H9 (cell line): ENCODE measurements at places on chromosomes 12 and 14. TPM values are rescaled to one million over a fixed set of nuclear protein-coding genes. Genes with fewer than 3 reads are reported as not detected.

The PPP1R36 gene
- 0.50 and 0.66 TPM in 2 replicates for total RNA-seq

The LDHB gene
- total RNA-seq = 1,343 and 1,353 TPM in 2 replicates

The TGM1 gene
- 1.8 and 2.9 TPM in 2 replicates for total RNA-seq

The MANSC4 gene
- total RNA-seq = not detected in 2 replicates

The TAS2R13 gene
- total RNA-seq = 0.50 and 0.75 TPM in 2 replicates

The SLC25A47 gene
- 0.13 TPM in 1 of 2 replicates, not detected in the other for total RNA-seq

DNA sequence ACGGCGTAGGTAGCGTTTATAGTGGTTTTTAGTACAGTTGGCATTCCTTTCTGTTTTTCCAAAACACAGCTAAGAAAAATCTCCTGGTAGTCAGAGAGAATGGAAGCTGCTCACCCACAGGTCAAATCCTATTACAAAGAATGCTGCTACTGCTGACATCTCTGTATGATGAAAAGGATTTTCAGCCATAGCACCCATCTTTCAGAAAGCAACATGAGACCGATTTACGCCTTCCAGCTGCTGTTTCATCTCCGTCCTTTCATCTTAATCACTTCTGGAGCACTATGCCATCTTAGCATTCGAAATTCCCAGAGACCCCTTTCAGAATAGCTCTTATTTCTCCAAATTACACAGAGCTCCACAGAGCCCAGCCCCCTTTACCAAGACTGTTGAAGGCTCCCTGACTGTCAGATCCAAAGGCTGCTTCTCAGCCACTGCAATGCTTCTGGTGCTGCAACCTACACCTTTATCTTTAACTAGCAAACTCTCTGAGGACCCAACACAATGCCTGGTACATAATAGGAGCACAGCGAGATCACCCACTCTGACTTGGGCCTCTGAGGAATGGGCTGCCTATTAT, 211.8 kb downstream of the NEDD1 start:
- no peak for DNase-seq
- no peaks in the 10 kb centered on the region for H3K4me1 ChIP-seq
- no peaks in the 10 kb centered on the region for H3K27me3 ChIP-seq
- no peak overlapping the region for H3K4me3 ChIP-seq

DNA sequence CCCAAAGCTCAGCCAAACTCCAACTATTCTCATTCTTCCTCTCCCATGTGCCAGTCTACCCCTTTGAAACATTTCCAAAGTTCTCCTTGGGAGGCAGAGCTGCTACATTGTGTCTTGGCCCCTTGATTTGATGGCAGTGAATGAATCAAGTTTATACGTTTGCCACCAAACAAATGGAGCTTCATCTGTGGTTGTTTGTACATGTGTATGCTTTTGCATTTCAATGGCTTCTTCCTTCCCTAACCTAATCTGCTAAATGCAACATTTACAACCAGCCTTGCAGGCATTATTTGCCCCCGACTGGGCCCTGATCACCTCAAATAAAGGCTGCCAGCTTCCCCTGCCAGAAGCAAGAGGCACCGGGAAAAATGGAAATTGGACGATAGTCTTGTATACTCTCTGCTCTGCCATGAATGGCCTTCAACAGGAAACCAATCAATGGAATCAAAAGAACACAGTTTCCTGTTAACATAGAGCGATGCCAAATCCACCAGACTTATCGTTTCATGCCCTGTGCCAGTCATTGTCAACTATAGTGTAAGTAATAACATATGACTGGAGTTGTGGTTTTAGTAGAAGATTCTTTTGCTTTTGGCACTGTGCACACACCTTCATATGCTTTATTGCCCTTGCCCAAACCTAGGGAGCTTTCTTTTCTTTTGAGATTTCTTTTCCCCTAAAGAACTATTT, 97.8 kb downstream of the TMEM30B start:
- H3K27ac ChIP-seq = no peak overlapping the region
- H3K27me3 ChIP-seq = no peaks in the 10 kb centered on the region
- H3K36me3 ChIP-seq = no peaks in the 10 kb centered on the region; the same call in 2 of the 3 replicates
- H3K4me1 ChIP-seq = no peaks in the 10 kb centered on the region; the same call in 1 of the 2 replicates
- DNase-seq = no peak

DNA sequence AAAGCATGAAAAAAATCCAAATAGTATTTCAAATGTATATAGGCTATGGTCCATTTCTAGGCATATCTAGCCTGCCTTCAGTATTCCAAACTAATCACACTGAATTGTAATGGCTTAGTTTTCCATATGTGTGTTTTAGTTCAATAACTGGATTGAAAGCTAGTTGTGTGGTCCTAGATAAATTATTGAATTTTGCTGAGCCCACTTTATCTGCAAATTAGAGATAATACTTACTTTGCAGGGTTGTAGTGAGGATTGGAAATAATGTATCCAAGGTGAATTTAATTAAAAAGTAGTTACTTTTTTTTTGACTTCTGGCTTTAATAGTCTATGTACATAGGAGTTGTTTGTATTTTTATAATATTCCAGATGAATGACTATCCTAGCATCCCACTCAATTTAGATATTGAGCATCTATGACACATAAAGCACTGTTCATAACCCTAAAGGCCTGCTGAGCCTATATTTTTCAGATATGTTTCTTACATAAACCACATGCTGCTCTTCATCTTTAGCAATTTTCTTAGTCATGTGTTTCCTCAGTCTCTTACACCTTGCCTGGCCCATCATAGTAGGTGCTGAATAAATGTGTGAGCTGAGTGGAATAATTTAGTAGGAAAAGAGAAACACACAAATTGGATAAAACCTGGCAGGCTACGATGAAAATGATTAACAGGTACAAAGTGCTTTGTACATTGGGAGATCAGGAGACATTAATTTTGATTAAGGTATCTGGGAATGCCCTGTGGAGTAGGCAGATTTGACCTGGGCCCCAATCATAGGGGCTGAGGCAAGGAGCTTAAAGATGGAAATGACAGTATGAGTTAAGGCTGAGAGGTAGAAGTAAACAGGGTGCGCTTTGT, 1.1 kb upstream of the ATP23 start:
- H3K27me3 ChIP-seq = no peaks in the 10 kb centered on the region
- no peak overlapping the region for H3K27ac ChIP-seq
- no peaks in the 10 kb centered on the region; the same call in 1 of the 2 replicates for H3K4me1 ChIP-seq
- no peaks in the 10 kb centered on the region for H3K36me3 ChIP-seq
- DNase-seq = no peak

DNA sequence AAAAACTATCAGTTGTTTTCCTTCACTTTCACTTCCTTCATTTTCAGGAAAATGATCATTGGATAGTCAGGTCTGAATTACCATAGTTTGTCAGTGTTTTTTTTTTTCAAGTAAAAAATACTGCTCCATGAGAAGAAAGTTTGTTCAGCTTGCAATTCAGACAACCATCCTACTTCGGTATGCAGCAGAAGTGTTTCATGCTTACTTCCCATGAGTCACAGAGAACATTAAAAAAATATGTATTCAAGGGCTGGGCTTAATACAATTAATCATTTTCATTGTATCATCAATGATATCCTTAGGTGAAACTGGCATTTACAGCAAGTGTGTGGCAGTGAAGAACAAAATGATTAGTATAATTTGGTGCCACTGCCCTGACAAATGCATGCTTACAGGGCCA, 21.6 kb downstream of the PYM1 start:
- no peaks in the 10 kb centered on the region for H3K27me3 ChIP-seq
- no peak overlapping the region for H3K27ac ChIP-seq
- H3K4me1 ChIP-seq = no peaks in the 10 kb centered on the region
- H3K36me3 ChIP-seq = peaks cover 27% of the 10 kb centered on the region
- no peak overlapping the region for H3K4me3 ChIP-seq

DNA sequence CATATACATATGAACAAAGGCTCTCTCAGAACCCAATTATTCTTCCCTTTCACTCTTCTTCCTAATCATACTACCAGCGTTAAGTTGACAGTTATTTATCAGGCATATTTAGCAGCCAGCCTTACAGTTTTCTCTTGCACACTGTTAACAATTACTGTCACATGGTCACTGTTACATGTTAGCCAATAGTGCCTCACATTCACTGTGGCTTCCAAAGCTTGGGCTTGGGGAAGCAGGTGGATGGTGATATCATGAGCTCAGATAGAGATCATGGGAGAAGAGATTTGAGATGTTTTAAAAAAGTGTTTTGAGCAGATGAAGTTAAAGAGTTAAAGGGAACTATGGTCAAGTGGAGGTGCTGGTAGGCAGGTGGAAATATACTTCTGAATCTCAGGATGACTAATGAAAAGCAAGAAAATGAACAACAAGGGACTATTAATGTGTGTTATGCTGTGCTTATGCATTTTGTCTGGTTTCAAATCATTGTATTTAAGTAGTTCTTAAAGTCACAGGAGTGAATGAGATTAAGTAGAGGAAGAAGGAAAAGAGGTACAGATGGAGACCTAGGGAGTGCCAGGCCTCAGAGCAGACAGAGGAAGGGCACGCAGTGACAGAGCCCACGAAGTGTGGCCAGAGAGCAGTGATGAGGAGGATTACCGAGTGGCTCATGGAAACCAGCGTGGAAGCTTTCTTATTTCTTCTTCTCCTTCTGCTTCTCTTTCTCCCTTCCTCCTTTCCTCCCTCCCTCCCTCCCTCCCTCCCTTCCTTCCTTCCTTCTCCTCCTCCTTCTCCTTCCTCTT, 39.6 kb downstream of the BICD1 start:
- H3K36me3 ChIP-seq = peaks cover 20% of the 10 kb centered on the region
- DNase-seq = no peak
- no peaks in the 10 kb centered on the region; the same call in 1 of the 2 replicates for H3K4me1 ChIP-seq
- H3K4me3 ChIP-seq = no peak overlapping the region
- no peaks in the 10 kb centered on the region for H3K27me3 ChIP-seq
- H3K27ac ChIP-seq = no peak overlapping the region

GRCh38 chr12:91467686-91468085, 285.1 kb upstream of the DCN start:
- H3K36me3 ChIP-seq = no peaks in the 10 kb centered on the region
- no peak overlapping the region for H3K27ac ChIP-seq
- no peak overlapping the region for H3K4me3 ChIP-seq
- H3K4me1 ChIP-seq = no peaks in the 10 kb centered on the region
- no peaks in the 10 kb centered on the region for H3K27me3 ChIP-seq
- no peak for DNase-seq

DNA sequence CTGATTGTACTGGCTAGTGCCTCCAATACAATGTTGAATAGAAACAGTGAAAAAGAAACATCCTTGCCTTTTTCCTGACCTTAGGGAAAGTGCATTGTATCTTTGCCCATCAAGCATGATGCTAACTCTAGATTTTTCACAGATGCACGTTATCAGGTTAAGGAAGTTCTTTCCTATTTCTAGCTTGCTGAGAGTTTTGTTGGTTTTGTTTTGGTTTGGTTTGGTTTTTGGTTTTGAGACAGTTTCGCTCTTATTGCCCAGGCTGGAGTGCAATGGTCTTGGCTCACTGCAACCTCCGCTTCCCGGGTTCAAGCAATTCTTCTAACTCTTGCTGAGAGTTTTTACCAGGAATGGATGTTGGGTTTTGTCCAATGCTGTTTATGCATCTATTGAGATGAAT, 89.0 kb downstream of the BRMS1L start:
- H3K27me3 ChIP-seq = no peaks in the 10 kb centered on the region
- H3K4me1 ChIP-seq = no peaks in the 10 kb centered on the region
- H3K4me3 ChIP-seq = no peak overlapping the region

DNA sequence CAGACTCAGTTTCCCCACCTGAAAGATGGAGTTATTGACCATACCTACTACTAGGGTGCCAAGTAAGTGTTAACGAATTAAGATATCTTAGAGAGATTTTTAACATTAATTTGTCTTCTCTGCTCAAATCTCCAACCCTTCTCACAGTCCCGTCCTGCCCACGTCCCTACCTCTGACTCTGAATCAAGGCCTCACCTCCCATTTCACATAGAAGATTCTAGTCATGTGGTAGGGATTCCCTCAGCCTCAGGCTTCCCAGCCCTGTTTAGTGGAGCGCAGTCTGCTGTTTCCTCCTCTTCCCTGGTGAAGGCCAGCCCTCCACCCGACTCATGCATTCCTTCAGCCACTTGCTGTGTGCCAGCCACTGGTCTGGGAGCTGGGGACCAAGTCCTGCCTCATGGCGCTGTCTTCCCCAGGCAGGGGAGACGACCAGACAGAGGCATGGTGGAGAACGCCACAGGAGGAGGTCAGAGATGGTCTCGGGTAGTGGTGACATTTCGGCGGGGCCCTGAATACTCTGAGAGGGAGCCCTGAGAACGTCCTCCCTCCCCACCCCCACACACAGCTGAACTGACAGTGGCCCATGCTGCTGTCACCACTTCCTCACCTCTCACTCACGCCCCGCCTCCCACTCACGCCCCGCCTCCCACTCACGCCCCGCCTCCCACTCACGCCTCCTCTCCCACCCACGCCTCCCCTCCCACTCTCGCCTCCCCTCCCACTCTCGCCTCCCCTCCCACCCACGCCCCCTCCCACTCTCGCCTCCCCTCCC, 38.8 kb downstream of the TMEM63C start:
- H3K4me3 ChIP-seq = no peak overlapping the region
- H3K27me3 ChIP-seq = no peaks in the 10 kb centered on the region
- no peaks in the 10 kb centered on the region; the same call in 1 of the 3 replicates for H3K36me3 ChIP-seq

- H3K27me3 ChIP-seq = no peaks in the 10 kb centered on the region
- H3K27ac ChIP-seq = no peak overlapping the region
- peaks cover 2% of the 10 kb centered on the region; the same call in 1 of the 2 replicates for H3K4me1 ChIP-seq
- H3K4me3 ChIP-seq = no peak overlapping the region
- H3K36me3 ChIP-seq = no peaks in the 10 kb centered on the region
- no peak for DNase-seq
Observed at GRCh38 chr12:4064008-4064407, 190.8 kb upstream of the PARP11 start.

- DNase-seq = peak; percentile 46
- no peak overlapping the region for H3K4me3 ChIP-seq
- no peaks in the 10 kb centered on the region for H3K4me1 ChIP-seq
- H3K27me3 ChIP-seq = no peaks in the 10 kb centered on the region
- peaks cover 12% of the 10 kb centered on the region for H3K36me3 ChIP-seq
- no peak overlapping the region for H3K27ac ChIP-seq
Observed at GRCh38 chr14:53306267-53306721, 153.2 kb upstream of the DDHD1 start.

DNA sequence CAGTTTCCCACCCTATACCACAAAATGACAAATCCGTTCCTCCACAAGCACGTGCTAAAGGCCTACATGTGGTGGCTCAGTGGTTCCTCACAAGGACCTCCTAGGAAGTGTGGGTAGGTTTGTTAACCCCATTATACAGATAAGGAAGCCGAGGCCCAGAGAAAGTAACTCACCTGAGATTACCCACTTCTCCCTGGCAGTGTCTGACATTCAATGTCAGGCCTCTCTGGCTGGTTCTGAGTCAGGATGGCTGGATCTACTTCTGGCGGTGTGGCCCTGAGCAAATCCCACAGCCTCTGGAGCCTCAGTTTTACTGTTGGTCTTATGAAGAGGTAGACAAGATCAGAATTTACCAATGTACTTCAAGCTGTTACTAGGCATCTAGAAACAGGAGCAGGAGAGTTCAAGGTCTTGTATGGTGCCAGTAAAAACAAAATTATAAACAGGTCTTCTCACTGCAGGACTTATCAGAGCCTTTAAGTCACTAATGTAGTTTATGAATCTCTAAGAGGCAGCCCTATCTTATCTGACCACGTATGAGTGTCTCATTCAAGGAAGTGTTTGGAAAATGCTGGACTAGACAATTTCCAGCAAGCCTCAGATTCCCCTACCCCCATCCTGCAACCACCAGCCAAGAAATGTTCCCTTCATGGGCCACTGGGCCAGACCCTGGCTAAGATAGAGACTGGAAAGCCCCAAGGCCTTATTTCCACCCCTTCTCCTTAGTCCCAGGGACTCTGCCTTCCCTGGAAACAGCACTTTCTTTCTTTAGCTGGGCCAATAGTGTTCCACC, 4.2 kb downstream of the HSPB8 start:
- no peak overlapping the region for H3K27ac ChIP-seq
- no peak for DNase-seq
- peaks cover 3% of the 10 kb centered on the region; the same call in 1 of the 2 replicates for H3K4me1 ChIP-seq
- H3K4me3 ChIP-seq = no peak overlapping the region
- H3K36me3 ChIP-seq = peaks cover 4% of the 10 kb centered on the region; the same call in 1 of the 2 replicates
